ENCODE measurements at places on chromosomes 1 and 21.
A peak's percentile ranks its signal among the peaks of the same experiment; 100 is the strongest.

DNA sequence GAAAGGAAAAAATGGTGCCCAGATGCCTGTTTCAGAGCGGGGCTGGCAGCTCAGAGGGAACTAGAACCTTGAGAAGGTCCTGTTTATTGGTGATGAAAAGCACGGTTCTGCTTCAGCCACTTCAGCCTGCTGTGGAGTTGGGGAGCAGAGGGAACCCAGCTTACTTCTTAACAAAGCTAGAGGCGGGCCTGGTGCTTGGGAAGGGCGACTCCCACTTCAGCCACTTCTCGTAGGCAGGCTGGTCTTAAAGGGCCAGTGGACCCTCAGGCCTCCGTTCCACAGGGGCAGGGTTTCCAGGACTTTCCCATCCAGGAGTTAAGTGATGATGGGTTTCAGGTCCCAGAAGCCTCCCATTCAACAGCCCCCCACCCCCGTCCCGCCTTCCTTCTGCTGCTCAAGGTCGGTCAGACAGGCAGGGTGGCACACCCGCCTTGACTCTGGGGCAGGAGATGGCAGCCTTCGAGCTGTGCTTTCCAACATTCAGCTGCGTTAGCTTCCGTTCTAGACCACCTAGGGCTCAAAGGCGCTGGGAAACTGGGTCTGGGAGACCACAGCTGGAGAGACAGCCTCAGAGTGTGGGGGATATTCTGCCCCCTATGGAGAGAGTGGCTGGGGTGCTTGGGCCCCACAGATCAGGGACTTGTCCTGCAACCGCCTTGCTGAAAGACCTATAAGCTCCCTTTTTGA, 3.4 kb downstream of the RUNX3 start:
- no peak for DNase-seq

- no peak for DNase-seq
Observed at GRCh38 chr1:75554181-75554580, 56.7 kb downstream of the SLC44A5 start.

- no peak for DNase-seq
Observed at GRCh38 chr1:189429610-189430009, 1048.1 kb downstream of the BRINP3 start.

DNA sequence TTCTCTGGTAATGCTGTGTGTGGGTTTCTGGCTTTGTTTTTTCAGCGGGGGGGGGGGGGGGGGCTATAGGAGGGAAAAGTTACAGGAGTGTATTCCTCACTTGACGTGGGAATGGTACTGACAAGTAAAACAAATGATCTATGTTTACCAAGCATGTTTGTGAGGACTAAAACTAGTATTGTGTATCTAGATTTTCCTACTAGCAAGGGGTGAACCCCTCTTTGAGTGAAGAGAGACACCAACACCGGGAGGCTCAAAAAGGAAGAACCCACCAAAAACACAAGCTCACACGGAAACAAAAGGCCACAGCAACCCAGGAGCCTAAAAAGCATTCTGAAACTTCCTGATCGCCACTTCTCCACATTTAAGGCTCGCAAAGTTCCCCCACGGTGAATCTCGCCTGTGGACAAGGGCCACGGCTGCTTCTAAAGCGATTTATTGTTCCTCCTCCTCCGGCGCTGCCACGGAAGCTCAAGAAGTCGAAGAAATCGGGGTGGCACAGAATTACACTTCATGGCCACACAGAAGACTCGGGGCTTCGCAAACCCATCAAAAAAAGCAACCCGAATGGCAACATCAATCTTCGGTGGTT, 703 bp downstream of the PUM1 start:
- no peak for DNase-seq

GRCh38 chr1:244836135-244836521, 670 bp downstream of the COX20 start:
- DNase-seq = peak; percentile 25

- no peak for DNase-seq
Observed at GRCh38 chr1:21633992-21634805, 35.0 kb downstream of the RAP1GAP start.

DNA sequence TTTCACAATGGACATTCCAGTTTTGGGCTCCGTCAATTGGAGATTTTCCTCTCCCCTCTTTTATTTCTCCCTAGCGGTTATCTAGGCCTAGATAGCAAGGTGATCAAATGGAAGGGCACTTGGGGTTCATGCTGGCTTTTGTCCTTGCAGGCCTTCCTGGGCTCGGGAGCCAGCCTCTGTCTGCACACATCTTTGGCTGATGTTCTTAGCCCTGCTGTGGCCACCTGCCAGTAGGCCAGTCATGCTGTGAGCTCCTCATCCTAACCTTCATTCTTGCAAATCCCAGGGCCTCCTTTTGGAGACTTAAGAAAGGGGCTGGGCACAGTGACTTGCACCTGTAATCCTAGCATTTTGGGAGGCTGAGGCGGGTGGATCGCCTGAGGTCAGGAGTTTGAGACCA, 13.5 kb downstream of the TIE1 start:
- no peak for DNase-seq

DNA sequence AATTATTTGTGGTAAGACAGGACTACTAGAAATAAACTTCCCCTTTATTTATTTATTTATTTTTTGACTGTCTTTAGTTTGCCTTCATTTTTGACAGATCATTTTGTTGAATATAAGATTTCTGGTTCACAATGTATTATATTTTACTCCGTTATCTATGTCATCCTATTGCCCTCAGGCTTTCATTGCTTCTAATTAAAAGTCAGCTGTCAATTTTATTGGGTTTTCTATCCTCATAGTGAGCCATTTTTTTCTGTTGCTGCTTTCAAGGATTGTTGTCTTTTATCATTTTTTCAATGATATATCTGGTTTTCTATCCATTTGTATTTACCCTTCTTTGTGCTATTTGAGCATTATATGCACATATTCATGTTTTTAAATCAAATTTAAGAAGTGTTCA, 866.2 kb downstream of the LRRIQ3 start:
- no peak for DNase-seq

GRCh38 chr1:53025034-53025768, 36.8 kb upstream of the PODN start:
- DNase-seq = peak; percentile 65

DNA sequence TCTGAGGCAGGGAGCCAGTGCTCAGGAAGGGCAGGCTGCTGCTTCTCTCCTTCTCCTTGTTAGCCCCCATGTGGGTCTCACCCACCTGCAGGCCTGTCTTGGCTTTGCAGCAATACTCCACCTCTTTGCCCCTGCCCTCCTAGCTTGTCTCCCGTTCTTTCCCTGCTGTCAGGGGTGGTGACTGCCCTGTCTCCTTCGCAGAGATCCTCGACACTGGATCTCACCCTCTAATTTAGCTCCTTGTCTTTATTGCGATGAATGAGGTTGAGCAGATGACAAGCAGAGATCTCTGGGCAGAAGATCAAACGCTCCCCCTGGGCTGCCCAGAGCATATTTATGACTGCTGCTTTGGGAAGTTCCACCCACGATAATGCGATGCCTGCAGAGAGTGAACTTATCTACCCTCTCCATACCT, 199.2 kb downstream of the ROR1 start:
- DNase-seq = no peak

- no peak for DNase-seq
Observed at GRCh38 chr1:24930260-24931145, at the start of gene RUNX3. TSS of gene RUNX3 (minus strand) at chr1:24930276. CDS start at chr1:24929868, 408 bp downstream.

GRCh38 chr1:15847893-15848142, 311 bp downstream of the SPEN start:
- no peak for DNase-seq

- no peak for DNase-seq
Observed at GRCh38 chr1:166133276-166133841, 33.4 kb downstream of the FAM78B start.

DNA sequence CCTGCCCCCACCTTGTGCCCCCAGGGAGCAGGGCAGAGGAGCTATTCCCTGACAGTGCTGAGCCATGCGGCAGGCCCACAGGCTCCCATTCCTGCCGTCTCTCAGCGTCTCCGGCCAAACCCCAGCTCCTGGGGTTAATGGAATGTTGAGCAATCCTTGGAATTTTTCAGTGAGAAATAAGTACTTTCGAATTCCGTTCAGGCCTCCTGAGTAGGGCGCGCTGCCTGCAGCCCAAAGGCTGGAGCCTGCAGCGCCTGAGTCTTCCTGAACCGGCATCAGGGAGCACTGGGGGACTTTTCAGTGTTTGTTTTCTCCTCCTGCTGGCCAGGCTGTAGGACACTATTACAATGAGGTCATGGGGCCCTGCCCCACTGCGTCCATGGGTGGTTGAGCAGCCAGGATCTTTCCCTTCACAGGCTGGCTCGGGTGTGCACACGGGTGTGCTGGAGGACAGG, 33.3 kb upstream of the CSF1 start:
- DNase-seq = peak; percentile 75
